ENCODE measurements at places on chromosomes 6 and 20. TPM values are rescaled to one million over a fixed set of nuclear protein-coding genes. Genes with fewer than 3 reads are reported as not detected.

DNA sequence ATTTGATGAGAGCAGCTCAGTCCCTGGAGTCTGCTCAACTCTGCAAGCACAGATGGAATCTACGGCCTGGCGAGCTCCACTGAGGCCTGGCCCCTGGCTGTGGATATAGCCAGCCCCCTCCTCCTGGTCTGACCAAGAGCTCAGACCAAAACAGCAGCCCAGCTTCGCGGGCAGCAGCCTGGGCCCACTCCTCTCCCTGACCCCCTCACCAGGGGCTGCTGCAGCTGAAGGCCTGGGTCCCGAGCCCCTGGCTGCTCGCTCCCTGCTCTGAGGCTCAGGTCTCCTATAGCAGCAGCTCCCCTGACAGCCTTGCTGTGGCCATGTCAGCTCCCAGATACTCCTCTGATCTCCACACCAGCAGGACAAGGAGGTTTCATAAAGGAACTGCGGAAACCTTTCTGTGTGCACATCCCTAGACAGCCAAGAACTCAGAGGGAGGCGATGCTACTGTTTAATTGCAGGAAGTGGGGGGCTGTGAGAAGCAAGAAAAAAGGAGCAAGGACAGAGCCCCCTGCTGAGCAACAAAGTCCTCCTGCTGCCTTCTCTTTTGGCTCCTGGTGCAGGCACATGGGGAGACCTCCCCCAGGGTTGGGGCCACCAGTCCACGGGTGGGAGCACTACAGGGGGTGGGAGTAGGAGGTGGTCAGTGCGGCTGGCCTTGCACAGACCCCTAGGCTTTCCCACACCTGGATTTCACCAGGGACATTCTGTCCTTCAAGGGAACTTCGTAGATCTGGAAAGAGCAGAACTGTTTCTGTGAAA lies 38.7 kb upstream of the CST5 start:
- H3K27me3 ChIP-seq = no peaks in the 10 kb centered on the region
- no peak overlapping the region for H3K4me3 ChIP-seq
- H3K36me3 ChIP-seq = no peaks in the 10 kb centered on the region
- H3K27ac ChIP-seq = no peak overlapping the region
- no peaks in the 10 kb centered on the region for H3K4me1 ChIP-seq

DLK2 gene
- polyA plus RNA-seq = not detected

BCL2L1 gene
- polyA plus RNA-seq = 47.1 TPM

GRCh38 chr20:21029341-21029740 lies 76.8 kb downstream of the LINC00237 start:
- no peaks in the 10 kb centered on the region for H3K4me1 ChIP-seq
- DNase-seq = no peak
- H3K27me3 ChIP-seq = no peaks in the 10 kb centered on the region
- no peaks in the 10 kb centered on the region for H3K36me3 ChIP-seq
- no peak overlapping the region for H3K4me3 ChIP-seq

DNA sequence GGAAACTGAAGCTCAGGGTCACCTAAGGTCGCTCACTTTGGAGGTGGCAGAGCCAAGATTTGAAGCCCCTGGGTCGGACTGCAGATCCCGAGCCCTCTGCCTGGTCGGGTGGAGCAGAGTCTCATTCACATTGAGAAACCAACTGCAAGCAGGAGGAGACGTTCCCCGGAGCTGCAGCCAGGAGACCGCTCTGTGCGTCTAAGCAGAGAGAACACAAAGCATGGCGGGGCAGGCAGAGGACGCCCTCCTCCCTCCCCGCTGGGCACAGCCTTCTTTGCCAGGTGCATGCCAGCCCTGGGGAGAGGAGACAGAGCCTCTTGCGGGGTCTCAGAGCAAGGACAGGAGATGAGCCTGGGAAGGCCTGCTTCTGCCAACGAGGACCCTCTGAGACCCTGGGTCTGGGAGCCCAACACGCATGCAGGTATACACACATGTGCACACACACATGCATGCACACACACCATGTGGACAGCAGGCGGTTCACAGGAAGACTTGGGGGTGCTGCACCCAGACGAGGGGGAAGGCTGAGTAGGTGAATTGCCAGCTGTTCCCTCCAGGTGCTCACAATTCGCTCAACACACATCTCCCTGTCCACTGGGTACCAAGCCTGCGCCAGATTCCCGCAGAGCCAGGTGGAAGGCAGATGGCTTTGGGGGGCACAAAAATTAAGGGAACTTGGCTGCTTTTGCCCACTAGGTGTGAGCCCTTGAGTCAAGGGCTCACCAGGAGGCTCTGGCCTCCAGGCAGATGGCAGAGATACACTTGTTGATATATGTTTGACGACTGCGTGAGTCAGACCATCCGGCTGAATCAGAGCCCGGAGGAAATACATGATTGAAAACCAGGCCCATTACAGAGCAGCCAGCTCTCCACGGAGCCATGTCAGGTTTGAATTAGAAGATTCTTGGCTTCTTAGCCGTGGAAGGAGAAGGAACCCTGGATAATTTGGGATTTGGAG lies 5.5 kb upstream of the NTSR1 start:
- H3K4me1 ChIP-seq = peaks cover 23% of the 10 kb centered on the region
- H3K36me3 ChIP-seq = no peaks in the 10 kb centered on the region
- no peak overlapping the region for H3K4me3 ChIP-seq
- H3K27ac ChIP-seq = no peak overlapping the region
- peaks cover 17% of the 10 kb centered on the region for H3K27me3 ChIP-seq

HUS1B gene
- not detected for polyA plus RNA-seq

DNA sequence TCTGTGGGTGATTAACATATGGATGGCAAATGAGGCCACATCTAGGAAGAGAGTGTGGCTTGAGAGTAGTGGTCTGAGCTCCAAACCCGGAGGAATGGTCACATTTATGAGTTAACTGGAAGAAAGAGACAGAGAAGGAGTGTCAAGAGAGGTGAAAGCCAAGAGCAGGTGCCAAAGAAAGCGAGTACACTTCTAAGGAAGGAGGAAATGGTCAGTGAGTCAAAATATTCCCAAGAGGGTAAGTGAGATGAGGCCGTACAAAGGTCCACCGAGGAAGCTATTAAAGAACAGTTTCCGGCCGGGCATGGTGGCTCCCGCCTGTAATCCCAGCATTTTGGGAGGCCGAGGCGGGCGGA lies 104.5 kb upstream of the RNF24 start:
- H3K36me3 ChIP-seq = no peaks in the 10 kb centered on the region
- no peaks in the 10 kb centered on the region for H3K27me3 ChIP-seq
- H3K27ac ChIP-seq = no peak overlapping the region
- no peak overlapping the region for H3K4me3 ChIP-seq
- no peaks in the 10 kb centered on the region for H3K4me1 ChIP-seq
- DNase-seq = no peak

- H3K4me3 ChIP-seq = no peak overlapping the region
- no peaks in the 10 kb centered on the region for H3K27me3 ChIP-seq
- peak; percentile 74 for DNase-seq
- H3K27ac ChIP-seq = no peak overlapping the region
- H3K4me1 ChIP-seq = no peaks in the 10 kb centered on the region
Measured at GRCh38 chr6:70884074-70884983, 72.5 kb downstream of the B3GAT2 start.

OXT gene
- not detected for polyA plus RNA-seq

THEMIS gene
- polyA plus RNA-seq = 0.08 TPM

CLPSL2 gene
- polyA plus RNA-seq = not detected

DNA sequence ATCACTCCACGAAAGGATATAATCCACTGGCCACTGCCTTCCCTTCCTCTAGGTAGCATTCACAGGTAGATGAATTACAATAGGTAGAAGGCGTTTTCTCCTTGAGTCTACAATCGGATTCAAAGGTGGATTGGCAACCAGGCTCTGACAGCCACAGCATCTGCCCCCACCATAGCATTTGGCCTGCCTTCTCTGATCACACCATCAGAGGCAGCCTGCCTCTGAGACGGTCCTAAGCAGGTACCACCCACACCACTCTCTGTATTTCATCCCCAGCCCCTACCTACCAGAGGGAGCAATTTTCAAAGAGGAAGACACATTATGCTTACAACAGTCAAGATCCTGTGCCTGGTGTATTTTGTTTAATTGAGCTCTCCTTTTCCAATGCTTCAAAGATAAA lies 210.5 kb upstream of the SPTLC3 start:
- H3K27me3 ChIP-seq = no peaks in the 10 kb centered on the region
- no peak overlapping the region for H3K4me3 ChIP-seq
- H3K36me3 ChIP-seq = no peaks in the 10 kb centered on the region
- H3K4me1 ChIP-seq = no peaks in the 10 kb centered on the region
- H3K27ac ChIP-seq = no peak overlapping the region
- DNase-seq = no peak

DNA sequence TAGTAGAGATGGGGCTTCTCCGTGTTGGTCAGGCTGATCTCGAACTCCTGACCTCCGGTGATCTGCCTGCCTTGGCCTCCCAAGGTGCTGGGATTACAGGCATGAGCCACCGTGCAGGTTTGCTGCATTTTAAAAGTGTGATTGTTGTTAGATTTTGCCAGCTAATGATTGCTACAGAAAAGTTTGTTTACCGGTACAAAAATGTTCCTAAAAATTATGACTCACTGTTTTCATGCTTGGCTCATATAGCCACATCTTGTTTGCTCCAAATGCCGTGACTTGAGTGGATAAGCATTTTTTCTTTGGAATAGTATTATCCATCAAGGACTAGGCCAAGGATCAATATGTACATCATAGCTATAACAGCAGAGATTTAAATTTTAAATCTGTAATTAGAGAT lies 24.3 kb downstream of the LRRN4 start:
- no peaks in the 10 kb centered on the region for H3K27me3 ChIP-seq
- no peak for DNase-seq
- H3K4me1 ChIP-seq = peaks cover 58% of the 10 kb centered on the region
- H3K36me3 ChIP-seq = peaks cover 49% of the 10 kb centered on the region
- no peak overlapping the region for H3K27ac ChIP-seq

BACH2 gene
- polyA plus RNA-seq = 0.46 TPM

DNA sequence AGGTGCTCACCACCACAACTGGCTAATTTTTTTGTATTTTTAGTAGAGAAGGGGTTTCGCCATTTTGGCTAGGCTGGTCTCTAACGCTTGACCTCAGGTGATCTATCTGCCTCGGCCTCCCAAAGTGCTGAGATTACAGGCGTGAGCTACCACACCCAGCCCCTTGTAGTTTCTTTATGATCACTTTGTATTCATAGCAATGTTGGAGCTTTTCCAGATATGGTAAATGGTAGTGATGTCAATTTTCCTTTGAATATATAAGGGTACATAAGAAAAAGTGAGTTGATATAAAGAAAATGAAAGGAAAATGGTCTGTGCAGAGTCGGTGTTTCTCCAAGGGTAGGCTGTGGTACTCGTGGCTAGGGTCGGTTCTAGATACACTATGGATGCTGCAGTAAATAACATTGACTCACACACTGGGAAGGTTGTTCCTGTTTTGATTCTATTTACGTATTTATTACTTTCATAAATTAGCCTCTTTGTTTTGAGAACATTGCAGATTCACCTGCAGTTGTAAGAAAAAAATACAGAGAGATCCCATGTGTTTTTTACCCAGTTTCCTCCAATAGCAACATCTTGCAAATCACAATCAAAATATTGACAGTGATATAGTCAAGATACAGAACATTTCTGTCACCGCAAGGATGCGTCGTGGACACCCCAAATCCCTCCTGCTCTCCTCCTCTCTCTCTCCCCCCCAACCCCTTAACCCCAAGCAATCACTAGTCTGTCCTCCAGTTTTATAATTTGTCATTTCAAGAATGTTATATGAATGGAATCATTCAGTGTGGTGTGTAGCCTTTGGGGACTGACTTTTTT lies 2.5 kb downstream of the ZNF831 start:
- H3K27ac ChIP-seq = no peak overlapping the region
- peaks cover 9% of the 10 kb centered on the region for H3K4me1 ChIP-seq
- H3K4me3 ChIP-seq = no peak overlapping the region
- peaks cover 6% of the 10 kb centered on the region for H3K27me3 ChIP-seq
- DNase-seq = no peak
- no peaks in the 10 kb centered on the region for H3K36me3 ChIP-seq

GRCh38 chr6:147366290-147366689 lies 142.2 kb upstream of the SAMD5 start:
- H3K27me3 ChIP-seq = no peaks in the 10 kb centered on the region
- H3K36me3 ChIP-seq = peaks cover 44% of the 10 kb centered on the region
- no peak for DNase-seq
- H3K4me1 ChIP-seq = no peaks in the 10 kb centered on the region
- no peak overlapping the region for H3K4me3 ChIP-seq

HSPA1L gene
- polyA plus RNA-seq = 0.46 TPM

PRKN gene
- polyA plus RNA-seq = 1.5 TPM

GRCh38 chr20:43383026-43383795 lies 74.5 kb upstream of the SRSF6 start:
- no peak overlapping the region for H3K4me3 ChIP-seq
- no peak for DNase-seq
- no peaks in the 10 kb centered on the region for H3K4me1 ChIP-seq
- H3K36me3 ChIP-seq = no peaks in the 10 kb centered on the region

HELZ2 gene
- 4.4 TPM for polyA plus RNA-seq

DNA sequence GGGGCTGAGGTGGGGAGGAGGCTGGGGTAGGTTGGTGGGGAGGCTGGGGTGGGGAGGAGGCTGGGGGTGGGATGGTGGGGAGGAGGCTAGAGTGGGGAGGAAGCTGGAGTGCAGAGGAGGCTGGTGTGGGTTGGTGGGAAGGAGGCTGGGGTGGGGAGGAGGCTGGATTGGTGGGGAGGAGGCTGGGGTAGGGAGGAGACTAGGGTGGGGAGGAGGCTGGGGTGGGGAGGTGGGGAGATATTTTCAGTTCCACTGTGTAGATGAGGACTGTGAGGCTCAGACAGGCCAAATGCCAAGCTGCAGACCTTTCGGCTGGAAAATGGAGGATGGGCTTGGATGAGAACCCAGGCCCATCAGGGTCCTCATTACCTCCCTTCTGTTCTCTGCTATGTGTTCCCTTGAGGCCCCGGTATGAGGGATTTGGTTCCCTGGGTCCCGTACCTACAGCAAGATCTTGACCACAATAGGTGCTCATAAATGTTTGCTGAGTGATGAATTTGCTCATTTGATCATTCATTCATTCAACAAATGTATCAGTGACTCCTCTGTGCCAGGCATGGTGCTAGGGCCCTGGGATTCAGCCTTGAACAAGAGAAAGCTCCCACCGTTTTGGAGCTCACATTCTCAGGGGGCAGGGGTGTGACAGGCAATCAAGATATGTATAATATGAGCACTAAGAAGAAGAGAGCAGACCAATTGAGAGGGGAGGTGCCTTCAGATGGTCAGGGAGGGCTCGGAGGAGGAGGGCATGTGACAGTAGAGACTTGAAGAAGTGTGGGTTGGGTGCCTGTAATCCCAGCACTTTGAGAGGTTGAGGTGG lies 36.1 kb upstream of the NOL4L start:
- DNase-seq = peak; percentile 31
- H3K27ac ChIP-seq = no peak overlapping the region
- no peaks in the 10 kb centered on the region for H3K4me1 ChIP-seq
- peaks cover under 1% of the 10 kb centered on the region for H3K27me3 ChIP-seq
- no peaks in the 10 kb centered on the region for H3K36me3 ChIP-seq

MAPK13 gene
- 35.9 TPM for polyA plus RNA-seq

RAET1L gene
- polyA plus RNA-seq = not detected

GRCh38 chr6:157500022-157500421 lies 119.0 kb downstream of the ZDHHC14 start:
- no peak for DNase-seq
- H3K36me3 ChIP-seq = no peaks in the 10 kb centered on the region
- peaks cover 7% of the 10 kb centered on the region for H3K4me1 ChIP-seq
- H3K27ac ChIP-seq = no peak overlapping the region
- H3K27me3 ChIP-seq = no peaks in the 10 kb centered on the region
